RWPE1 (cell line): ENCODE measurements at places on chromosomes 16 and 17.

DNA sequence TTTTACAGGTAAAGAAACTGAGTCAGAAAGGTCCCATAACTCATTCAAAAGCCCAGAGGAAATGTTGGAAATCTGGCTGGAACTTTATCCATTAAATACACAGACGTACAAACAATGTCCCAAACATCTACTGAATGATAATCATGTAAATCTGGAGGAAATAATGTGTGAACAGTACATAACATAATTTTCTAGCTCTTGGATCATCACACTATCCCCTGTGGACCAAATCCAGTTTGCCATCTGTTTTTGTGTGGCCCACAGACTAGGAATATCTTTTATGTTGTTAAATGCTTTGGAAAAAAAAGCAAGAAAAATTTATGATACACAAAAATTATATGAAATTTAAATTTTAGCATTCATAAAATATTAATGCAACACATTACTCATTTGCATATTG lies 389.9 kb upstream of the SOX9 start:
- no peak for DNase-seq

- no peak for DNase-seq
Measured at GRCh38 chr16:19703172-19703889, 14.7 kb downstream of the KNOP1 start.

DNA sequence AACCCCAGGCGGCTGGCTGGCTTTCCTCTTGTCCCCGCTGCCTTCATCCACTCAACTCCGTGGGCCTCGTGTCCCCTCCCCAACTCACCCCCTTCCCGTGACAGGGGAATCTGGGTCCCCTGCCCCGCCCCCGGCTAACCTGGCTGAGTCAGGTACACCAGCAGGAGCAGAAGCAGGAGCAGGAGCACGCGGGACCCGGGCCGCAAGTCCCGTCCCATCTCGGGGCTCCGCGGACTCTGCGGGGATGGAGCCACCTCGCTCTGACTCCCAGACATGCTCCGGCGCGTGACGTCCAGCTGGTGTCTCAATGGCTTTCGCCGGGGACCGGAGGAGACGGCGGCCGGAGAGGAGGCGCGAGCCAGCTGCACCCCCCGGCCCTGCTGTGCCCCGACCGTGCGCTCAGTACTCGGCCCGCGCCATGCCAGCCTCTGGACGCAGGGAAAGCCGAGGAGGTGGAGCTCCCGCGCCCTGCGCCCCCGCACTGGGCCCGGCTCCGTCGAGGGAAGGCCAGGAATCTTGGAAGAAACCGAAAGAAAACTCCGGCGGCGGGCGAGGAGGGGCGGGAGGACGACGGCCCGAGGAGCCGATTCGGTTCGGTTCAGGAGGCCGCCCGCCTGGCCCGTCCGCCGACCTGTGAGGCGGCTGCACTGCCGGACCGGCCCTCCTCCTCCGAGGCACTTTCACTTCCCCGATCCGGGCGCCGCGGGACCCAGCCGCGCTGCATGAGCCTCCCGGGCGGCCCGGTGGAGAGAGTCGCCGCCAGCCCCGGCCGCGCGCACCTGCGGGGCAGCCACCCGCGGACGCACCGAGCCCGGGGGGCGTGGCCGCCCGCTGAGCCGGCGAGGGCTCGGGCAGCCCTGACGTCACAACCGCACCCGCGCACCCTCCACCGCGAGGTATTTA lies at the start of the genes CXCL16 and ZMYND15:
CXCL16 (minus strand) TSS at position 807 of the 903 bp plus-strand sequence; CDS start at position 218, 589 bp downstream.
ZMYND15 (plus strand) TSS at position 712 of the 903 bp plus-strand sequence. CDS start 716 bp downstream, outside the sequence.
- DNase-seq, result peak; percentile 72

DNA sequence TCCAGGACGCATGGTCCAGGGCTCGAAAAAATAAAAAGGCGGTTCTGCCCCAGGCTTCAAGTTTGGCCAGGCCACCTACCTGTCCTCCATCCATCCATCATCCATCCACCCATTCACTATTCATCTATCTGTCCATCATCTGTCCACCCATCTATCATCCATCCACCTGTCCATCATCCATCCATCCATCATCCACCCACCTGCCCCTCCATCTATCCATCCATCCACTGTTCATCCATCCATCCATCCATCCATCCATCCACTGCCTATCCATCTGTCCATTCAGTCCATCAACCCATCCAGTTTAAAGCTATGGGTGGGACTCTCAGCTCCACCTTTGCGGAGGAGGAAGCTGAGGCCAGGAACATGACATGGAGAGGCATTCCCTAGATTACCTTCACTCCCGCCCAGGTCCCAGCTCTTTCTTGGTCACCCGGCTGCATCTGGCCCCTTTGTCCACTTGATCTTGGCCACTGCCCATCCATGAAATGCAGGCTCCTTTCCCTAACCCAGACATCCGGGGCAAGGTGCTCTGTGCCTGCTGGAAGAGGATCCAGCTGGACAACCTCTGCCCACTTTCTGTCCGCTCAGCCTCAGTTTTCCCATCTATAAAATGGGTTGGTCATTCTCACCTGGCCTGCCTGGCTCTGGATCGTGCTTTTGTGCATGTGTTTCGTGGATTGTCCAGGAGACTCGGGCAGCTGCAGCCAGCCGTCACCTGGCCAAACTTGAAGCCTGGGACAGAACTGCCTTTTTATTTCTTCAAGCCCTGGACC lies 236.0 kb upstream of the CIBAR2 start:
- no peak for DNase-seq

DNA sequence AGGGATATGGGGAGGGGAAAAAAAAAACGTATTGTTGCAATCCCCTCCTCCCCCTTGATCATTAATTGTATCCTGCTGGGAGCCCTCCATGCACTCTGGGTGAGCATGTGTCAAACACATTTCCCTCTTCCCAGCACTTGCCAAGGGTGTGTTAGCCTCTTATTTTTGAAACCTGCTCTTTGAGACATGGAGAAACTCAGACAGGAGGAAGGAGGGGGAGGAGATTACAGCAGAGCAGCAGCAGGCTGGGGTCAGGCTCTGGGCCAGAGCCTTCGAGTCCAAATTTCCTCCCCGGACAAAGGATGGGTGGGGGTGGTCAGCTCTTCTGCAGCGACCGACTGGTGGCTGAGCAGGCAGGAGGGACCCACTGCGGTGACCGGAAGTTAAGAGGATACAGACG lies 64.7 kb downstream of the SOX9 start:
- no peak for DNase-seq

- DNase-seq, result no peak
Measured at GRCh38 chr16:90046122-90046970, 27.1 kb upstream of the DBNDD1 start.
